ENCODE measurements at places on chromosomes 2 and 18.

GRCh38 chr18:67608615-67609273 lies 92.2 kb upstream of the DSEL start:
- no peak for DNase-seq

- no peak for DNase-seq
Observed at GRCh38 chr18:74261053-74261713, 30.6 kb downstream of the CYB5A start.

DNA sequence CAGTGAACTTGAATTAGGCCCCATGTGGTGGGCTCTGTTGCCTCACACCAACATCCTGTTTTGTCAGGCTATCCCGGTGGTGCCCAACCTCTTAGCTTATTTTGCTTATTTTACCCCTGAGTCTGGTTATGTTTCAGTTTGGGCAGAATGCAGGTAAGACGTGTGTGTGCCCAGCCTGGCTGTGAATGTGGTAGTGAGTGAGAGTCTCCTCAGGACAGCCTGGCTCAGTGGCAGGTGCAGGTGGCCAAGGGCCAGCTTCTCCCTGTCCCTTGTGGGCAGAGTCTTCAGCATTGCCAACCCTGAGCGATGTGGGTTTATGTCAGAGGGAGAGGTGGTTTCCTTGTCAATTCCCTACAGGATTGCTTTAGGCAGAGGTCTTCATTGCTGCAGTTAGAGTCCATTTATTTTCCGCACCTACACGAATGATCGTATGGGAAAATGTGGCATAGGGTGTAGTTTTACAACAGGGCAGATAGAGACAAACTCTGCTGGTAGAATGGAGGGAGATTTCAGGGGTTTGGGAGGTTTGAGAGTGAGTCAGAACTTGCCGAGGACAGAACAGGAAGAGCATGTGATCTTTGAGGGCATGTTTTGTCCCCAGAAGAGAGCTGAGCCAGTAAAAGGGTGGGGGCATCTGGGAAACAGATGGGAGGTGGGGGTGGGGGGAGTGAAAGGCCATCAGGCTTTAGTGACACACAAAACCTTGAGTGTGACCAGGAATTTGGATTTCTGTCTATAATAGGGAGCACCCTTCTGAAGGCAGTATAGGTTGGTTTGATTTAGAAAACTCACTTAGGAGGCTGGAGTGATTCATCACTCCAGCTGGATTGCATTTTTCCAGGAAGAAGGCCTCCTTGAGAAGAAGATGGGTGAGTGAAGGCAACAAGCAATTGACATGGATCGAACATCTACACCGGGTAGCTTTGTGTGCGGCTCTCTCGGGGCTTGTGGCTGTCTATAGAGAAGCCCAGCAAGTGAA lies 156.2 kb upstream of the CELF4 start:
- no peak for DNase-seq

GRCh38 chr2:33528441-33528950 lies 52.0 kb downstream of the RASGRP3 start:
- no peak for DNase-seq

- DNase-seq: no peak
Observed at GRCh38 chr2:118014492-118014824, 588 bp upstream of the CCDC93 start.

GRCh38 chr18:10798727-10799550 lies 273.1 kb downstream of the NAPG start:
- DNase-seq: no peak

- DNase-seq: no peak
Observed at GRCh38 chr2:171524018-171524401, 1.7 kb downstream of the CYBRD1 start.

GRCh38 chr2:158580760-158581159 lies 124.0 kb downstream of the PKP4 start:
- no peak for DNase-seq
